T-cell (primary cell): ENCODE measurements at places on chromosomes 13 and 19.

DNA sequence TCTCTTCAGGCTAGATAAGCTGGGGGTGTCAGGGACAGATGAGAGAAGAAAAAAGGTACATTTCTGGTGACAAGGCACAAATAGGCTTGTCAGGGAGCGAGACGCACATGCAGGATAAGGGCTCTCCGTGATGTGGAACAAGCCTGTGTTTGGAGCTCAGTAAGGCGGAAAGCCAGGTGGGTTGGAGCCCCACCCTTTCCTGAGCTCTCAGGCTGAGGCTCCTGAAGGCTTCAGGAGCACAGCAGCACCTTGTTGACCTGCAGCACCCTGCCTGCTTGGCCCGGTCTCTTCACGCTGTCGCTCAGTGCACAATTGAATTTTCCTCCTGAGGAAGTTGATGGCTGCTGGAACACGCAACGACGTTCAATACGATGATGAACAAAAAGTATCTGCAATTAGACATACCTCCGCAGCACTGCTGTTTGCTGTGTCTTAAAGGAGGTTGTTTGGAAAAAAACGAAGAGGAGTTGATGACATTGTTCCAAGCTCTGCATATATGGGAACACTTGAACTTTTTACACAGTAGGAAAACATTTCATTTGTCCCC lies 29.3 kb downstream of the SERP2 start:
- no peak for DNase-seq

DNA sequence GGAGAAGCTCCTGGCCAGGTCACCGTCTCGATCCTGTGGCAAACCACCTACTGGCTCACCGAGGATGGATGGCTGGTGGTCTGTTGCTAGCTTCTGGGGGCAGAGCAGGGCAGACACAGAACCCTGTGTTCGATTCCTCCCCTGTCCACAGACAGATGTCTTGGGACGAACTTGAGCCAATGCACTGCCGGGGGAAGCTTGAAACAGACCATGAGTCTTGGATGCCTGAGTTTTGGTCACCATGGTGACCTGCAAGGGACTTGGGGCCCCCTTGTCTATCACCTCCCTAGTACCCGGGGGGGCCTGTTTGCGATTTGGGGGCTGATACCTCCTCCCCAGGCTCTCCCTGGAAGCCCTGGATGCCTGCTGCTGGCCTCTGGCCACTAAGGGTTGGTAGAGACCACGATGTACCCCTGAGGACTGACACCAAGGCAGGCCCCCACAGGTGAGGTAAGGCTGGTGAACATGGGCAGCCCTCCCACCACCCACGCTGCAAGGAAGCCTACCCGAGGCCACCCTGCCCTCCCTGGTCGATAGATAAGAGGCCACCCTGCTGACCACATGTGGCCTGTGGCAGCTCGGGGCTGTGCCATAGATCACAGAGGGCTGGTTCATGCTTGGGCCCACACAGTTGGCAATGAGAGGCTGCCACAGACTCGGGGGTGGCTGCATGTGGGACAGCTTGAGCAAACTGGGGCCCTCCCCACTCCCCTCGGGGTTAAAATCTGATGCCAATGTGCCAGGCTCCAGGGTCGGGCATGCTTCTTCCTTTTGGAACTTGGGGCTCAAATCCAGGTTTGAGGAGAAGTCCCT lies 10.7 kb downstream of the IQCN start:
- DNase-seq, result no peak

- DNase-seq, result no peak
These were observed 131.4 kb upstream of the ARGLU1 start for GRCh38 chr13:106699311-106699710.

DNA sequence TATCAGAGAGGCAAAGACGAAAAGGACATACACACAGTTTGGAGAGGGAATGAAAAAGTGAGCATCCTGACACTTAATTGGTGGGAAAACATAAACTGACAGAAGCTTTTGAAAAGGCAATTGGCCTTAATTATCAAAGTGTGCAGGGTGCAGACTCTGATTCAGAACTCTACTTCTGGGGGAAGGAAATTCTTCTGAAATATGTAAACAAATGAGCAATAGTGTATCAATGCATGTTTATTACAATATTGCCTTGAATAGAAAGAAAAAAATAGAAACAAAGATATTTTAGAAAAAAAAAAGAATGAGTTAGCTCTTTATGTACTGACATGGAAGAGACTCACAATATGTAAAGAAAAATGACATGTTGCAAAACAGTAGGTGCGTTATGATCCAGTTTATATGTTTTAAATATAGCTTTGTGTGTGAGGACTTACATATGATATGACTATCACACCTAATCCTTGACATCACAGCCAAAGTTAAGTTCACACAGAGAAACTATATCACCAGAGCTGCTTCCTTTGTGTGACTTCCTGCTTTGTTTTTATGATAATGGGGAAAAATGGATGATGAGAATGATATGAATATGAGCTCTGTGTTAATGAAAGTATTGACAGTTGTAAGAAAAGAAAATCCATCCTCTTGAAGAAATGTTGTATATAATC lies 182.4 kb downstream of the KCTD12 start:
- no peak for DNase-seq

DNA sequence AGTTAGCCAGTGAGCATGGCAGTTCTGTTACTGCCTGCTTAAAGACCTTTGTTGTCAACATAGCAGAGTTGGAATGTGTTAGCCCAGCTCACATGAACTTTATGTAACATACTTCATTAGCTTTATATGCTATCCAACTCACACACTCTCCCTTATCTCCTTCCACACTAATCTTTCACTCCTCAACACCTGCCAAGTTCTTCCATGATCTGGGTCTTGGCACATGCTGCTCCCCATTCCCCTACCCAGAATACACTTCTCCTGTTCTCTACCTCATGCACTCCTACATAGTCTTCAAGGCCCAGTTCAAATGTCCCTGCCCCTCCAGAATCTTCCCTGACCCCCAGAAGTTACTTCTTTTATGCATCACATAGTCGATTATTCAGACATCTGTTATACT lies 179.3 kb downstream of the KATNAL1 start:
- DNase-seq, result no peak

- no peak for DNase-seq
These were observed 8.4 kb downstream of the GADD45B start for GRCh38 chr19:2484178-2484937.

GRCh38 chr13:48456546-48456945 lies 43.6 kb upstream of the LPAR6 start:
- DNase-seq, result no peak

DNA sequence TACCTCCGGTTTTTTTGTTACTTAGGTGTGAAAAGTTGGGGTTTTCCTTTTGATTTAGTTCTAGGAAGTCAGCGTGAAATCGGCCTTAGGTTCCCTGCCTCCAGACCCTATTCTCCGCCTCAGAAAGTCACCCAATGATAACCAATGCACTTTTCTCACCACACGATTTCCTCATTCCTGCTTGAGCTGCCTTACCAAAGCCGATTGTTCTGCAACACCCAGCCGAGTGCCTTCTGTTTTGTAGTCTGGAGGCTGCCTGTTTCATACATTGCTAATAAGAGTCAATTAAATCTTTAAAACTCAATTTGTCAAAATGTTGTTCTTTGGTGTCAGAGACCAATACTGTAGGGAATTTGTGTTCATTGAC lies 39.7 kb downstream of the GJA3 start:
- DNase-seq, result peak; percentile 11

- DNase-seq, result no peak
These were observed 3.4 kb upstream of the TBXA2R start for GRCh38 chr19:3609779-3610719.

GRCh38 chr19:42380155-42380554 lies 9.9 kb downstream of the CNFN start:
- no peak for DNase-seq

- no peak for DNase-seq
These were observed 8.1 kb downstream of the ANO8 start for GRCh38 chr19:17326595-17326966.

- DNase-seq, result no peak
These were observed 3.7 kb downstream of the TMC4 start for GRCh38 chr19:54169149-54169740.

DNA sequence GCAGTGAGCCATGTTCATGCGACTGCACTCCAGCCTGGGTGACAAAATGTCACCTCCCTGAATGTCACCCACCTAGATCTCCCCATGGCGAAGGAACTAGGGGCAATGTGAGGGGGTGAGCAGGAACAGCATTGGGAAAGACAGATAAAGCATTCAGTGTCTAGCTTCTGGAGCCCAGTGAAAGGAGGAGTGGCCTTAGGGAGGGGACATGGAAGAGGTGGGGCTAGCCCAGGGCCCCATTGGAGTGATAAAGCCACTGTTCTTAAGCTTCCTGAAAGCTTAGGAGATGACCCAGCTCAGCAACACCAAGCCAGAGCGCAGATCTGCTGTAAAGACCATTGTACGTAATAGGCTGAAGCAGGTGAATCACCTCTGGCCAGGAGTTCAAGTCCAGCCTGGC lies 13.0 kb upstream of the KCNN1 start:
- no peak for DNase-seq

DNA sequence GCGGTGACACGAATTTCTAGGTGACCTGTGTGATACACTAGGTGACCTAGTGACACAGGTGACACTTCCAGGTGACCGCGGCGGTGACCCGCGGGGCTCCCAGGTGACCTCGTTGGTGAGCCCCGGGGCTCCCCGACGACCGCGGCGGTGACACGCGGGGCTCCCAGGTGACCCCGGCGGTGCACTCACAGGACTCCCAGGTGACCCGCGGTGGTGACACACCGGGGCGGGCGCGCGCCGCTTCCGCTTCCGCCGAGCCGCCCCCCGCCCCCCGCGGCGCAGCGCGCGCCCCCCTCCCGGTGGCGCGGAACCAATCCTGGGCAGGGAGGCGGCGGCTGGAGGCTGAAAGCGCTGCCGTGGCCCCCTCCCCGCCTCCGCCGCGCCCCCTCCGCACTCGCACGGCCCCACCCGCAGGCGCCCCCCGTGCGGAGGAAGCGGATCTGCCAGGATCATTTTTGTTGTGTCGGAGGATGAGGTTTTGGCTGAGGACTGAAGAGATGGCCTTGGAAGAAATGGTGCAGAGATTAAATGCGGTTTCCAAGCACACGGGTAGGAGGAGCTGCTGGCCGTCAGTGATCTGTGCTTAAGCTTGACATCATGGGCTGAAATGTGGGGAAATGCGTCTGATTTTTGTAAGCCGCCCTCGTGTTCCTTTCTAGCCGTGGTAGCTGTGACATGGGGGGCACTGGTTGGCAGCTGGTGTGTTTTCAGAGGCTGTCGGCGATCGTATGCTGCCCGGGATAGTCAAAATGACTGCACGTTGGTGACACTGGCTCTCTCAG lies at the start of gene MCF2L:
TSS of gene MCF2L (plus strand) at position 305 of the 782 bp plus-strand sequence. CDS start at position 471, 166 bp downstream.
- peak; percentile 57 for DNase-seq

DNA sequence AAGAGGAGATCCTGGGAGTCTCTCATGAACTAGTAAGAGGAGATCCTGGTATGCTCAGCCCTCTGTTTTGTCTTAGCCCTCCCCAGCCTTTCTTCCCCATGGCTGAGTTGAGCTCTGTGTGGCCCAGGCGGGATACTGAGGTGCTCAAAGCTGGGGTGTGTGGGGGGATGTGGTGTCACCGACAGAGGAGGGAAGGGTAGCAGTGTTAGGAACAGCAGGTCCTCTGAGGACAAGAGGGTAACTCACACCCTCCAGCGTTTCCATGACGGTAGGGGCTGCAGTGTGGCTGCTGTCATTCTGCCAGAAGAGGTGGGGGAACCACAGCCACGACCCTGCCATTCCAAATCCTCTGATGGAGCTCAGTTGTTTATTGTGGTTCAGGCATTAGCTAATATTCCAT lies 691 bp downstream of the KIR2DL4 start:
- DNase-seq, result no peak

GRCh38 chr13:77595166-77595810 lies 59.8 kb downstream of the SCEL start:
- DNase-seq, result no peak

- DNase-seq, result no peak
These were observed 272.7 kb downstream of the DIAPH3 start for GRCh38 chr13:59891053-59891452.

DNA sequence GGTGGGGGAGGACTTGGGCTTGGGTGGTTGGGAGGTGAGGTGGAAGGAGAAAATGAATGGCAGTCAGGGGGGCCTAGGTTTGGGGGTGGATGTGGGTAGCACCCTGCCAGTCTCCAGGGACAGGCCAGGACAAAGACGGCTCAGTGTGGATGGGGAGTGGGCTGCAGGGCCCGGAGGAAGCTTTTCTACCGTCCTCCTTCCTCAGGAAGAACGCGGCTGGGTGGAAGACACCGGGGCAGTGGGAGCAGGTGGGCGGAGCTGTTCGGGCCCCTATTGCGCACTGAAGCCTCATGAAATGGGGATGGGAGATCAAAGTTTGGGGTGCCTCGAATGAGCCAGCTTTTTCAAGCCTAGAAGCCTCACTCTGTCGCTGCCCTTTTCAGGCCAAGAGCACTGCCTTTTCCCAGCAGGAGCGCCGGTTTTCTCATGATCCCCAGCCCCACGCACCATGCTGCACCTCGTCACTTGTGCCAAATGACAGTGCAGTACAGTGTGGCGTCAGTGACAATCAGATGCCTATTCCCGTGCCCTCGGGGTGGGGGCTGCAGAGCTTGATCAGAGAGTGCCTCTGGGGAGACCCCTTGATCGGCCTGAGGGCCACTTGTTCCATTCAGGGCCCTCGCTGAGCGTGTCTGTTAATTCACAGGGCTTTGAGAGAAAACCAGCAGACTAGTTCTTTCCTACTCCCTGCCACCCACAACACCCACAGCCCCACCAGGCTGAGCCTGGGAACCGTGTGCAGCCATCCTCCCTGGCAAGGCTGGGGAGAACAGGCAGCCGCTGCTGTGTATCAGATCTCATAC lies 1.5 kb downstream of the CALM3 start:
- DNase-seq, result no peak

- peak; percentile 43 for DNase-seq
These were observed 10.1 kb downstream of the AP2S1 start for GRCh38 chr19:46840498-46840942.

DNA sequence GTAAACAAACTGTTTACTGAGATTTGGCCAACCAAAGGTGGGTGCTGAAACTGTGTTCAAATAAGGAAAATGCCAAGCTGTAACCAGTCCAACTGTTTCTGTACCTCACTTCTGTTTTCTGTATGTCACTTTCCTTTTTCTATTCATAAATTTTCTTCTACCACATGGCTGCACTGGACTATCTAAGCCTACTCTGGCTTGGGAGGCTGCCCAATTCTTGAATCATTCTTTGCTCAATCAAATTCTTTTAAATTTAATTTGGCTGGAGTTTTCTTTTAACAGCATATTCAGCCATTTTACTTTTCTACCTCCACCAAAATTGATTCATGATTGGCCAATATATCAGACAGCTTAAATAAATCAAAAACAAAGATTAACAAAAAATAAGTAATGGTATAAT lies 1575.5 kb upstream of the SPRY2 start:
- DNase-seq, result no peak

DNA sequence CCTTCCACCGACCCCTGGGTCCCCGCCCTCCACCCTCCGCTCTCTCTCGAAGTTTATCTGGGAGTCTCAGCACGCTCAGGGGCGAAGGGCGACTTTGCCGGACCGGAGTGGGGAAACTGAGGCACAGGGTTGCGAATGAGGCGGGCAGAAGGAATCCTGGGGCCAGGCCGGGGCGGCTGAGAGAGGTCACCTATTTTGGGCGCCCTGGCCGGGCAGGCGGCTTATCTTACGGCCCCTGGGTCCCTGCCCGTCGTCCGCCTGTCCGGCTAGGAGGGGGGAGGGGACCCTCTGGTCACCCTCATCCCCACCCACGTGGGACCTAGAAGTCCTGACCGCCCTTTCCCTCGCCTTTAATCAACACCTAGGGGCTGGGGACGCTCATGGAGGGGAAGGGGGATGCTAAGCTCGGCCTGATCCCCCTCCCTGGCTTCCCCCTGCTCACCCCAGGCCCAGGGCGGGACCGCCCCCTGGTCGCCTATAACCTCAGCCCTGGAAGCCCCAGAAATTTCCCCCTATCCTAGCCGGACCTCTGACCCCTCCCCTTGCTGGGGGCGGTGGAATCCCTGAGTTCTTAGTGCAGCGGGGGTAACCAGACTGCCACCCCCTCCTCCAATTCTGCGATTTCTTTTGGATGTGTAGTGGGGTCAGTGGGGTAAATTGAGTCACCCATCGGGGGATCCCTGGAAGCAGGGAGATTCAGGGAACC lies 556 bp downstream of the TRIP10 start:
- DNase-seq, result no peak
